Stimulated activated naive CD4-positive, alpha-beta T cell treated with Interleukin-2 at 50 U/mL for 16 hours (primary cell): ENCODE measurements at places on chromosomes 1 and 21.

DNA sequence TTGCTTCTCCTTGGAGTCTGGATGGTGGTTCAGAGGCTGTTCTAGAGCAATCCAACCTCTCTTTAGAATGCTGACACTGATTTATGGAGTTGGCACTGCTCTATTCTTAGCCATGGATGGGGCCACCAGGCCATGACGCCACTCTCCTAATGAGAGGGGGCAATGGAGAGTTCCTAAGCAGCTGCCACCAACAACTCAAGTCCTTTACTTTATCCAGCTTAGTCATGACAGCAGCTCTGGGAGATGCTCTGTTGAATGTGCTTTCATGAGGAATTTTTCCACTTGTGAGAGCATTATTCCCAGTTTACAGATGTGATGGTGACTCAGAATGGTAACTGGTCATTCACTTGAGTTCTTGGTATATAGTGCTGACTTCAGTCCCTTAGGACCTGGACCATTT is 366.3 kb downstream of the HHAT start:
- DNase-seq = no peak

- no peak for DNase-seq
Measured at GRCh38 chr1:45787905-45788304, 15.5 kb upstream of the MAST2 start.

DNA sequence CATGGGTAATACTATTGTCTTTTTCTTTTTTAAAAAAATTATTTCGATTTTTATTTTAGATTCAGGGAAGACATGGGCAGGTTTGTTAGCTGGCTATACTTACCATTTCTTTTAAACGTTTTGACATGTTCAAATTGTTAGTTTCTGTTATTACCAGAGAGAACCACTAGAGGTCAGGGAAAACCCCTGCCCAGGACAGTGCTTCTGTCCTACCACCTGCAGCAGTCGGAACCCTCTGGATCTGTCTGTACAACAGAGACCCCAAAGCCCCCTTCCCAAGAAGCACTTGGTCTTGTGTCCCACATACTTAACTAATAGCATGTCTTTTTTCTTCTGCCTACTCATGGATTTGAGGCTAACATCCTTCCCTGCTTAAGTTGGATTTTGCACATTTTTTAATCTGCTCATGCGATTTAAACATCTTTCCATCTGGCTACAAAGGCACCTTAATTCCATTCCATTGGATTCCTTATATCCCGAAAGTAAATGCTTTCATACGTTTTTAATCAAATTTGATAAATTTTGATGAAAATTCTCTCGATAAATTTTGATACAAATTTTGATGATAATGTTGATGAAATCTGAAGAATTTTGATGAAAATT is 10.0 kb upstream of the C1orf115 start:
- no peak for DNase-seq

- no peak for DNase-seq
Measured at GRCh38 chr1:153513666-153514065, 22.1 kb downstream of the S100A6 start.

DNA sequence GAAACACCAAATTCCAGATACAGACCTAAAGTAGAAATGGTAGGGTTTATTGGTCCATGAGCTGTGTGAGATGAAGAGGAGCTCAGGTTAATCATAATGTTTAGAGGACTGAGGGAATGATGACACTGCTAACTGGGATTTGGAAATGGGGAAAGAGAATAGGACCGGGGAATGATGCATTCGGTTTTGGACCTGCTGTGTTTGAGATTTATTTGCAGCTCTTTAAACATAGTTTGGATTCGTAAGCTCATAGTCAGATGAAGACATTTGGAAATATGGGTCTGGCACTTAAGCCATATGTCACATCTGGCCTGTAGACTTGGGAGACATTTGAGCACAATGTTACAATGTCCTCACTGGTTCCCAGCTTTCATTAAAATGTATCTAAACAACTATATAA is 127.9 kb upstream of the DUSP10 start:
- DNase-seq = no peak
